ENCODE measurements at places on chromosomes 6 and 20. TPM values are rescaled to one million over a fixed set of nuclear protein-coding genes. Genes with fewer than 3 reads are reported as not detected.

Gene TSHZ2
- 0.74 TPM for total RNA-seq

Gene SLC22A2
- total RNA-seq, result not detected

Gene SLC17A3
- not detected for total RNA-seq

Gene CEBPB
- 37.7 TPM for total RNA-seq

Gene PLCB1
- 2.2 TPM for total RNA-seq

Gene BFSP1
- total RNA-seq, result 0.64 TPM

Gene CST2
- not detected for total RNA-seq

Gene B3GAT2
- 0.06 TPM for total RNA-seq

Gene IL20RA
- total RNA-seq, result not detected

Gene GRIK2
- total RNA-seq, result not detected

DNA sequence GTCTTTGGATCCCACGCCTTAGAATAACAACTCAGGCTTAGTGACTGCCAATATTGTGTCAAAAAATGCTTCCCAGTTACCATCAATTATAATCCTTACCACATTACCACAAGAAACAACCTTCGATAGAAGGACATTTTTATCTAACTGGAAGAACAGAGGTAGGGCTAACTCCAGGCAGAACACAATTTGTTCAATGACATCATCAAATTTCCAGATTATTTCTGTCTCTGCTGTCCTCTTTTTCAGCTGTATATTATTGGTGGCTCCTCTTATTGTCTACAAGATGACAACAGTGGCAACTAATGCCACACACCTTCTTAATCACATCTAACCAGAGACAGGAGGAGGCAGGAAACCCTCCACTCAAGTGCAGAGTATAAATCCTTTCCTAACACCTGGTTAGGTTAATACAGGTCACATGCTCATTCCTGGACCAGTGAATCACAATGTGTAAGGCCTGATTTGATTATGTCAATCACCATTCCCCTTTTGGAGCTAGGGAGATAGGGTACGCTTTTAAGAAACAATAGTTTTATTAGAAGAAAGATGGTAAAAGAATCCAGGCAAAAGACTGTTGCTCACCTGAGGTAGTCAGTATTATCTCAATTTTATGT, 18.0 kb downstream of the KHDC1L start:
- DNase-seq, result no peak

DNA sequence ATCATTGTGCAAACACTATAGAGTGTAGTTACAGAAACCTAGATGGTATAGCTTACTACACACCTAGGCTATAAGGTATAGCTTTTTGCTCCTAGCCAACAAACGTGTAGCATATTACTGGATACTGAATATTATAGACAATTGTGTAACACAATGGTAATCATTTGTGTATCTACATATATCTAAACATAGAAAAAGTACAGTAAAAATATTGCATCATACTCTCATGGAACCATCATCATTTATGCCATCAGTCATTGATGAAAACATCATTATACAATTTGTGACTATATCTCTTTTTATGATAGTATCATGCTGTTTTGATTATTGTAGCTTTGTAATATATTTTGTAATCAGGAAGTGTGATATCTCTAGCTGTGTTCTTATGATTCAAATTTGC, 21.0 kb upstream of the HCRTR2 start:
- no peak for DNase-seq

- no peak for DNase-seq
Measured at GRCh38 chr6:52305948-52306767, 21.6 kb upstream of the MCM3 start.

GRCh38 chr20:49896204-49896603, 19.1 kb downstream of the SPATA2 start:
- no peak for DNase-seq

GRCh38 chr20:32969356-32970114, 34.7 kb downstream of the SUN5 start:
- no peak for DNase-seq

DNA sequence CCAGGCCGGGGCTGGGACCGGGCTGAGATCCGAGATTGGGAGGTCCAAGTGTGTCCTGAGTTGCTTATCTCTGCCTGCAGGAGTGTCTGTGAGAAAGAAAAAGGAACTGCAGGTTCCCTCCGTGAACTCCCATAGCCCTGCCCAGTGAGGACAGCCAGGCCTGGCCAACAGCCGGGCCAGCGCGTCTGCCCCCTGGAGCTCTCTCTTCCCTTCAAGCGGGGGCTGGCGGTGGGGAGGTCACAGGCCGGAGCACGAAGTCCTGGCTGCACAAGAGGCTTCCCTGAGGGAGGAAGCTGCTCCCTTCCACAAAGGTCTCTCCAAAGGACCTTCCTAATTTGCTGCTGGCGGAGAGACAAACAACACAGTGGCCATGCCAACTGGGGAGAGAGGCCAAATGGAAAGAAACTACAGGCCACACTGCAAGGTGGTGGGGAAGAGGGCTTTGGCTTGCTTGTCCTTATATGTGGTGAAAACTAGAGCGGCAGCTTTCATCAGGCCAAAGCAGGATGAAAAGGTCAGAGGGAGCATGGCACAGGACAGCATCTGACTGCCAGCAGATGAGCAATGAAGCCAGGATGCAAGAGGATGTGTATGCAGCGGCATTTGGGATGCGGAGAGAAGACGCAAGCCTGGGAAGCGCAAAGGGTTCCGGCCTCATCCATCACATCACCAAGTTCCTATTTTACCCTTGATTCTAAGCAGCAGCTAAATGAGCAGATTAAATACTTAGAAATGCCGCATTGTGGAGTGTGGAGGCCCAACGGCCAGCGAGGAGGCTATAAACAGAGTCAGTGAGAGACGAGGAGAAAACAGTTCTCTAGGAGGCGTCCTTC, 260.0 kb downstream of the ERMARD start:
- no peak for DNase-seq

DNA sequence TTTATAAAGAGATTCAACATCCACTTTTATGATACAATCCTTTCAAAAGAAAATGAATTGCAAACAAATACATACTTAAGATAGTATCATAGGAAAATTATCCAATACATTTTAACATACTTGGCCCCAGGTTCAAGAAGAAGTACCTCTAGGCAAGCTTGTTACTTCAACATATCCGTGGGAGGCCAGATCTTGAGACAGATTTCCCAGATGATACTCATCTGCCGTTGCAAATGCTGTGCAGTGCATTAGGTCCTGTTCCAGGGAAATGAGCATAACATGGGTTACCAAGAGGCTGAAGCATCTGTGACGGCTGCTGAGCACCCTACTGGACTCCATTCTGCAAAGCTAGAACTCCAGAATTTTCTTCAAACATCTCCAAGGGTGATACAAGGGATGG, 15.6 kb downstream of the RMND1 start:
- DNase-seq, result no peak

GRCh38 chr6:38753707-38754106, 38.6 kb downstream of the DNAH8 start:
- DNase-seq, result no peak

- DNase-seq, result no peak
Measured at GRCh38 chr20:24016607-24017457, 28.3 kb upstream of the GGTLC1 start.
